ENCODE measurements at places on chromosomes 5 and 9.

GRCh38 chr9:107780960-107781359, 291.4 kb upstream of the KLF4 start:
- DNase-seq, result no peak

DNA sequence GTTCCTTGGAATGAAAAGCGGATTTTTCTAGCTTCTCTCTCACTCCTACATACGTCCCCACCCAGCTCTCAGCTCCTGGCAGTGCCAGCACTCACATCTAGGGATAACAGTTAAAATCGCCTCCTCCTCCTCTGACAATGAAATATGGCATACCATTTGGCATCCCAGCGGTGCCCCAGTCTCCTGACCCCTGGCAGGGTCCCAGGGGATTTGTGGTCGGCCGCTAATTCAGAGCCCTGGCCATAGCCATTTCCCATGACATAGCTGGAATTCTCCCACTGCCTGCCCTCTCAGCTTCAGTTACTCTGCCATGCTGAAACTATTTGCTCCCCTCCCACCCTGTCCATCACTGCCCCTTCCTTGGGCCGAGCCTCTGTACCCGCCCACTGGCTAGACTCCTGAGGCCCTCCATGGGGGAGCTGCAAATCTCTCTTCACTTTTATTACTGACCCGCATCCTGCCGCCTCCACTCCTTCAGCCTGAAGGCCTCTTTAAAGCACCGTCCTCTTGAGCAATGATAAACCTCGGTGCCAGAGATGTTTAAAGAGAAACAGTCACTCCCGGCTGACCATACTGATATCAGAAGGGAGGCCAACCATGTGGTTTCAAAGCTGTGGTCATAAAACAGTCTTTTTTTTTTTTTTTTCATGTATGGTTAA, 139.8 kb downstream of the SLIT3 start:
- DNase-seq, result no peak

DNA sequence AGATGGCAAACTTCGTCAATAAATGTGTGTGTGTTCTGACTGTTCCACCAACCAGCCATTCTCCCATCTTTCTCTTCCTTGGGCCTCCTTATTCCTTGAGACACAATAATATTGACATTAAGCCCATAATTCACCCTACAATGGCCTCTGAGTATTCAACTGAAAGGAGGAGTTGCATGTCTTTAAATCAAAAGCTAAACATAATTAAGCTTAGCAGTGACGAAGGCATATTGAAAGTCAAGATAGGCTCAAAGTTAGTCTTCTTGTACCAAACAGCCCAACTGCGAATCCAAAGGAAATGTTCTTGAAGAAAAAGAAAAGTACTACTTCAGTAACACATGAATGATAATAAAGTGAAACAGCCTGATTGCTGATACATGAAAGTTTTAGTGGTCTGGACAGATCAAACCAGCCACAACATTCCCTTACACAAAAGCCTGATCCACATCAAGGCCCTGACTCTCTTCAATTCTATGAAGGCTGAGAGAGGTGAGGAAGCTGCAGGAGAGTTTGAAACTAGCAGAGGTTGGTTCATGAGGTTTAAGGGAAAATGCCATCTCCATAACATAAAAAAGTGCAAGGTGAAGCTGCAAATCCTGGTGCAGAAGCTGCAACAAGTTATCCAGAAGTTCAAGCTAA, 81.4 kb downstream of the DENND1A start:
- DNase-seq, result no peak

- no peak for DNase-seq
These were observed 8.3 kb upstream of the CXXC5 start for GRCh38 chr5:139639619-139640380.

DNA sequence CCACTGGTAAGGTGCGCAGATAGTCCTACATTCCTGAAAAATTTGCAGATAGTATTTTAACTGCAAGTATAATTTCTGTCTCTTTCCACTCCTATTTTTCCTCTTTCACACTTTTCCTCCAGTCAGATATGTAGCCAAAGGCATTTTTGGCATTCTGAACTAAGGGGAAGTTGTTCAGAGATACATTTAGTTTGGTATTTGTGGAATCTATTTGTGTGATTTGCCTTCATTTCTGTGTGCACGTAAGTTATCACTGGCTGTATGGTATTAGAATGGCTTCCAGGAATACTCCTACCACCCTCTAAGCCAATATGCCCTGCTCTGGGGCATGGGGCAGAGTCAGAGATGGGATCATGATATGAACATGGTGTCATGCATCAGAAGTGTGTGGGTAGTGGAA, 45.8 kb upstream of the GRAMD2B start:
- no peak for DNase-seq

- no peak for DNase-seq
These were observed 121.7 kb downstream of the PTTG1 start for GRCh38 chr5:160543395-160543794.

DNA sequence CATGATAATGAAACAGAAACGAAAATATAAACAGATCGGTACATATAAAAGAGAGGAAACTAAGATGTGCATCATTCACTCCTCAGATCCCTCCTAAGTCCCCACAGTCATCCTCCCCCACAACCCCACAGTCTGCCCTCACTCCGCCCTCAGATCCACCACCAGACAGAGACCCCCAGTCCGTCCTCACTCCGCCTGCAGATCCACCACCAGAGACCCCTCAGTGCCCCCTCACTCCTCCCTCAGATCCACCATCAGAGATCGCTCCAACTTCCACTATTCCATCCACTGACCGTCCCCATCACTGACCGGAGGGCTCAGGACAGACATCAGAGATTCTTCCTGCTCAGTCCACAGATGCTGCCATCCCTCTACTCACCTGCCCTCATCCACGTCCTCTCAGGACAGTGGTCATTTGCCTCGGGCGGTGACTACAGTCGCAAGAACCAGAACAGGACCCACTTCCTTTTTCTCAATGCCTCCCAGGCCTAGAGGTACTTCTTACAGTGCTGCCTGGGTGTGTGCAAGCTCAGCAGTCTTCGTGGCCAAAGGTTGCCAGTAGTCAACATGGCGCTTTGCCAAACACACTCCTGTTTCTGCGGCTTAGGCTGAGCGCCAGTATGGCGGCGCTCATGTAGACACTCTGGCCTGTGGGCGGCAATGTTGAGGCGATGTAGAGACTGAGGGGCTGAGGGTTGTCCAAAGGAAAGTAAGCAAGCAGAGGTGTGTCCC, 8.3 kb upstream of the SPATA31C1 start:
- no peak for DNase-seq

DNA sequence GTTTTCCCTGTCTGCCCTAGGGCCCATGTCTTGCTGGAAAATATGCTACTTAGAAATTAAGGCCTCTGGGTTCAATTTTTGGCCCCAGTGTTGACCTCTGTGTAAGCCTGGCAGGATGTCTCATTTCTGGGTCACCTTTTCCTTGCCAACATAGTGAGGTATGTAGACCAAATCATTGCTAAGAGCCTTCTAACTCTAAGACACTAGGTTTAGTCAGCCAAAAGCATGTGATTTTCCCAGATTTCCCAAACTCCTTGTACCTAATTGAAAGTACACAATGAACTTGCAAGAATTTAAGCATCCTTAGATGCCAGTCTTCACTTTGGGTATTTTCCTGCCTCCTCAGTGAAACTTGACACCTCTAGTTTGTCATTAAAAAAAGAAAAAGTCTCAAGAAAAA, 77.0 kb downstream of the GALNT10 start:
- DNase-seq, result no peak

DNA sequence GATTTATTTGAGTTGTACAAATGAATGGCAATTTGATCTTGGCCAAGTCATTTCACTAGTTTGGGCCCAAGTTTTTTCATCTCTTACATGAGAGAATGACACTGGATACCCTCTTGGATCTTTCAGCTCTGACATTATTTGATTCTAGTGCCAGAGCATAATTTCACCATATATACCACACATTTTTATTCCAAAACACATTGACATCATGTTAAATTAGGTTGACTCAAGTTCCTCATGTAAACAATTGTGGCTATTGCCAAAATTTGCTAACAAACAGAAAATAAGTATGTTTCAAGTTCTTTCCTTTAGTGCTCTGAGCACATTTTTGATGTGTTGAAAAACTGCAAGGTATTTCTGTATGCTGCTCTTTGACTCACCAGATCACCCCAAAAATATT, 375.8 kb downstream of the ZNF608 start:
- no peak for DNase-seq

GRCh38 chr5:76850543-76851145, 830 bp downstream of the S100Z start:
- DNase-seq, result no peak

- no peak for DNase-seq
These were observed 959.2 kb upstream of the SEMA6A start for GRCh38 chr5:117533792-117534191.

DNA sequence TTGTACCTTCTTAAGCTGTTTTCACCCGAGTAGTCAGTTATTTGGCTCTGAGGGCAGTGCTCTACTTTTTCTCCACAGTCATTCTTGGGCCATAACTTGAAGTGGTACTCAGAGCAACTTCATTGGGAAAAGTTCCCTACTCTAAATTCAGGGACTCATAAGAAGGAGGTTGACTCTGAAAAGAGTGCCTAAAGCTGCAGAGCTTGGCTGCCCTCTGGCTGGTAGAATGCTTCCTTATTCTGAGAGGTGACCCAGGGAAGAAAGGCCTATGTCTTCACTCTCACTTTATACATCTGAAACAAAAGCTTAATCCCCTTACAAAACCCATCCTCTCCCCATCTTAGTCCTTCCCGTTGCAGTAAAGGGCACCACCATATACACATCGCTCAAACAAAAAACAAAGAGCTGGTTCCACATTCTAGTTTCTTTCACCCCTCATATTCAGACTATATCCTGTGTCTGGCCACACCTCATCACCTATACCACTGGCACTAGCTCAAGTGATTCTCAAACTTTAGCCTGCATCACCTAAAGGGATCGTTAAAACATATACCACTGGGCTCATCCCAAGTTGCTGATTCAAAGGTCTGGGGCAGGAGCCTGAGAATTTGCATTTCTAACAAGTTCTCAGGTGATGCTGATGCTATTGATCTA, 7.9 kb downstream of the IGIP start:
- DNase-seq, result no peak

DNA sequence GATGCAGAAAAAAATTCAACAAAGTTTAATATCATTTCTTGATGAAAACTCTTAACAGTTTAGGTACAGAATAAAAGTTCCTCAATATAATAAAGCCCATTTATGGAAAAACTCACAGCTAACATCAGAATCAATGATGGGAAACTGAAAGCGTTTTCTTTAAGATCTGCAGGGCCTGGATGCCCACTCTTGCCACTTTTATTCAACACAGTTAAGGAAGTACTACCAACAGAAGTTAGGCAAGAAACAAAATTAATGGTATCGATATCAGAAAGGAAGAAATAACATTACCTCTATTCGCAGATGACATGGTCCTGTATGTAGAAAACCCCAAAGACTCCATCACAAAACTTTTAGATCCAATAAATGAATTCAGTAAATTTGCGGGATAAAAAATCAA, 542.4 kb upstream of the RGMB start:
- no peak for DNase-seq

GRCh38 chr5:65647941-65648340, 23.1 kb downstream of the SHLD3 start:
- no peak for DNase-seq

DNA sequence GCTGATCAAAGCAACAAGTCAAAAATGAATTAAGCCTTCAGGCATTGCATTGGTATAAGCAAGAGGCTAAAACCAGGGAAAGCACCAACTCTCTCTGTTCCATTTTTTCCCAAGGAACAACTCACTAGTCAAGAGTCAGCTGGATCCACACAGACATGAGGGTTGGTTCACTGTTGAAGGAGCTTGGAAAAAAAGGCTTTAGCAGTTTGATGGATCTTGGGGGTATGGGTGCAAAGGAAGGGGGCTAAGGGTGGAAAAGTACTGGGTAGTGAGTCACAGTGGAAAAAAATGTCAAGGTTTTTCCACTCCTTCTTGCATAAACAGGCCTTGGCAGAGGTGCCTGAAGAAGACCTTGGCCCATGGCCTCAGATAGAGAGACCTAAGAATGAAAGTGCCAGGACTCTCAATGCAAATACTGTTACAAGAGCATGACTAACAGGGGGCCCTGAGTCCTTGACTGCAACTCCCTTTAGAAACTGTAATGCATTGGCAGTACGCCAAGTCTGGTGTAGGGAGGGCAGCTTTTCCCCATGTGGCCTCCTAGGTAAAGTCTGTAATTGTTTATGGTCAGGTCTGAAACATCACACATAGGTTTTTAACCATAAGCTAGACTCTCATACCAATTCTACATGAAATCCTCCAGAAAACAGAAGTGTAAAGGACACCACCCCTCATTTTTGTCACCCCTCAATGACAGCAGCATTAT, 23.7 kb downstream of the ACTL7A start:
- no peak for DNase-seq

DNA sequence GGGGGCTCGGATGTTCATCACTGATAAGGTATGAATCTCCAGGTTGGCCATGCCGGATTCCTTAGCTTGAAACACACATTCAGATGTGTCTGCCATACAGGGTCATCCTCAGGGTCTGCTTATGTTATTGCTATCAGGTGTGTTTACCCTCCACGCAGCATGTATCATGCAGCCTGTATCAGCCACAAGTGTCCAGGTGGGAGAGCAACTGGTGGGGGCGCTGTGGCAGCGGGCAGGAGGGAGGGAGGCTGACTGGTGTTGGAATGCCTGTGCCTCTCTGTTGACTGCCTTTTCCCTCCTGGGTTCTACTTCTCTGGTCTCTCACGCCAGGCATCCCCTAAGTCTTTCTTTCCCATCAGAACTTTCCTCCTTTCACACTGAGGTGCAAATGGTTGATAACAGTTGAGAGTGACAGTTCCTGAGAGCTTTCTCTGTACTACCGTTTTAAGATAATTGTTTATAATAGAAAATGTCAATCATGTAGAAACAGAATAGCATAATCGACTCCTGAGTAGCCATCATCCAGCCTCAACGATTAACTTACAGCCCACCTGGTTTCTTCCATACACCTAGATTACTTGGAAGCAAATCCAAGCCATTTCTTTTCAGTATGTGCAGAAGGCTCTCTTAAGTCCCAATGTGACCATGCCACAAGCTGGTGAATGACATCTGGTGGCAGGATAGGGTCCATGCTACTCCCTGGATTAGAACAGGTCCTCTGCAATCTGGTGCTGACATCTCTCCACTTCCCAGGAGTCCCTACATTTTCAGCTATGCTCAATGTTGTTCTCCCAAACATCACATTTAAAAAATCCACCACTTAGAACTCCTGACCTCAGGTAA, 86.6 kb downstream of the ACER2 start:
- DNase-seq, result no peak

GRCh38 chr5:26948921-26949320, 89.5 kb downstream of the CDH9 start:
- no peak for DNase-seq

DNA sequence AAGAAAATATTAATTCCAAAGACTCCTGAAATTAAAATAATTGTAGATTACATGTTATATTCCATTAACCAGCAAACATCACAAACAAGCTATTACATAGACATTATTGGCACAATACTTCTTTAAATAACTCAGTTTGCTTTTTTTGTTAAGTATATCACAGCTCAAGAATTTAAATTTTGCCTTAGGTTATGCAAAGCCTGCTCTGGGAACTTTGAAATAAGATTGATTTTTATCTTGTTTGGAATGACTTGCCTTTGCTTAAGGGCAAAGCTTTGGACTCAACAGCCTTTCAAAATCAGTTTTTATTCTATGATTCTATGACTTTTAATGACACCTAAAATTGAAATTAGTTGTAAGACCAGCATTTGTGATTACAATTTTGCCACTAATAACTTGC, 78.2 kb downstream of the ALDH7A1 start:
- no peak for DNase-seq
